ENCODE measurements at places on chromosomes 4 and X.

- H3K4me3 ChIP-seq: no peak overlapping the region
- no peaks in the 10 kb centered on the region for H3K4me1 ChIP-seq
- H3K36me3 ChIP-seq: no peaks in the 10 kb centered on the region
- no peaks in the 10 kb centered on the region for H3K27me3 ChIP-seq
These were observed 144.3 kb upstream of the PAQR3 start for GRCh38 chr4:79083406-79084010.

DNA sequence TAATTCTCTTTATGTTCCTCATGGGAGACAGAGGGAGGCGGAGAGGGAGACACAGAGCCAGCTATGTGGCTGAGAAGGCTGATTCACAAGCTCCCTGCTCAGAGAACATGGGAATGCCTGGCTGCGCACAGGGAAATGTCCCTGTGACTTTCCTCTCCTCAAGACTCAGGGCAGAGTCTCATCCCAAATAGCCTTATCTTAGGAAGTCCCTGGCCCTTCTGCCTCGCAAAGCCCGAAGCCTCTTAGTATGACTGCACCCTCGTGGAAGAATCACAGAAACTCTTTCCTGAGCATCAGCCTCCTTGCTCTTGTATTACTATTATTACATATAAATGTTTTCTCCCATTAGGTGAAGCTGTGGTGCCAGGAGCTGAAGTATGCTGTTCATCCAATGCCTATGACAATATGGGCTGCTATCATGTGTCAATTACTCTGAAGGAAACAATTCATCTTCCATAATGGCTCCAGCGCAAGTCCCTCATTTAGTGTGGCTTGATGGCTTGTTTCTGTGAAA lies 230.5 kb downstream of the MGST2 start:
- H3K27me3 ChIP-seq: no peaks in the 10 kb centered on the region
- H3K36me3 ChIP-seq: peaks cover 2% of the 10 kb centered on the region
- no peak overlapping the region for H3K27ac ChIP-seq
- H3K4me1 ChIP-seq: peaks cover 12% of the 10 kb centered on the region
- no peak for DNase-seq

DNA sequence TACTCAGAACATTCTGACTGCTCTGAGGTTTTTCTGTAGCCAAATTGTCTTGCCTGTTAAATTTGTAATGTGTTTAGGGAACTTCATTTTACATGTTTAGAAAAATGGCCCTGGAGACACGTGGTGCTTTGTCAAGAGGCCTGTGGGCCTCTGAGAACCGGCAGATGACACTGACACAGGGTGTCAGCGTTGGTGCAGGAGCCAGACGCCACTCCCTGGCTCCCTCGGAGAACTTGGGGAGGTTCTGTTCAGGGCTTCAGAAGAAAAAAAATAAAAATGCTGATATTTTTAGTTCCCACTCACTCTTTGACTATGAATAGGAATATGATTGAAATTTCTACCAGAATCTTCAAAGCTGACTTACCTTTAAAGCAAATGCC lies 190.9 kb upstream of the GATB start:
- no peak overlapping the region for H3K4me3 ChIP-seq
- DNase-seq: no peak
- H3K4me1 ChIP-seq: no peaks in the 10 kb centered on the region
- no peaks in the 10 kb centered on the region for H3K27me3 ChIP-seq
- no peak overlapping the region for H3K27ac ChIP-seq

DNA sequence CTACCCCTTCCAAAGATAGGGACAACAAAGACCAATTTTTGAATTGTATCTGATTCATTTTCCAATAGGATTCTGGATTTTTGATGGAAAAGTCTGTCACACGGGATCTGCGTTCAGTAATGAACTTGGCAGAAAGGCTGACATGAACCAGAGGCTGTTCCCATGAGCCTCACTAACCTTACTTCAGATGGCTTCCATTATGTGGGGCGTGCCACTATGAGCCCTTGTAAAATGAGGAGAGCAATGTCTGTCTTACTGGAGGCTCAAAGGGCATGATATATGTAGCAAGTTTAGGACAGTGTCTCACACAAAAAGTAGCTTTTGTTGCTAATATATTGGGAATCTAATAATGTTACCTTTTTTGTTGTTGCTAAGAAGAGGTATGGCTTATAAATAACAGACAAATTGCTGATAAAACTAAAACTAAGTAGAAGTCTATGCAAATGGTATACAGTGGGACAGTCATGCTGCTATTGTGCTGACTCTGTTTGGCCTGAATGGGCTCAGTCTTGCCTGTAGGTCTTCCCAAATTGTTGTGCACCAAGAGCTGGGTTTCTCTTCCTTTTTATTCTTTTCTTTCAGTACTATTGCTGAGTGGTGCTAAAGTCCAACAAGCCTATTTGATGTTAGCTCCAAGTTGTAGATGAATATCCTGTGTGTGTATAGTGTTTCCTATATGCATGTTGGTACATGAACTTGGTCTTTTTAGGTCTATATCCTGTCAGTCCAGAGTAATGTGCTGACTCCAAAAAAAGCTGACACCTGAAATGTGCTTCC lies 132.1 kb downstream of the SPRY1 start:
- H3K36me3 ChIP-seq: peaks cover 6% of the 10 kb centered on the region
- no peak for DNase-seq
- H3K27me3 ChIP-seq: no peaks in the 10 kb centered on the region
- peaks cover 2% of the 10 kb centered on the region for H3K4me1 ChIP-seq
- no peak overlapping the region for H3K27ac ChIP-seq
- no peak overlapping the region for H3K4me3 ChIP-seq

GRCh38 chr4:185524888-185525863 lies 10.1 kb downstream of the PDLIM3 start:
- H3K27ac ChIP-seq: no peak overlapping the region
- no peaks in the 10 kb centered on the region for H3K4me1 ChIP-seq
- no peaks in the 10 kb centered on the region for H3K36me3 ChIP-seq
- no peak overlapping the region for H3K4me3 ChIP-seq
- H3K27me3 ChIP-seq: peaks cover 25% of the 10 kb centered on the region
- DNase-seq: no peak

DNA sequence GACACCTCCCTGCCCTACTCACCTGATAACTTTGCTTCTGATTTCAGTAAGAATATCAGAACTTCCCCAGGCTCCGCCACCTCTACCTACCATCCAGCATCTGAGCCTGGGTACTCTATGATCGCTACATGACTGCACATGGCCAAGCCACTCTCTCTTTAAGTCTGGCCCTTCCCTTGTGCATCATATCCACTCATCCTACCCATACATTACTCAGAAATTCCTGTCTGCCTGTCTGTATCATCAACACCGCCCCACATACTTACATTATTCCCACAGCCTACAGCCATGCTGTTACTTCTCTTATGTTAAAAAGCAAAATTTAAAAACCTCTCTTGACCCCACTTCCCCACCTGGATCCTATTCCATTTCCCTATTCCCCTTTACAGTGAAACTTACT lies 84.7 kb downstream of the SCD5 start:
- H3K27ac ChIP-seq: no peak overlapping the region
- H3K4me3 ChIP-seq: no peak overlapping the region
- H3K27me3 ChIP-seq: peaks cover 7% of the 10 kb centered on the region
- no peaks in the 10 kb centered on the region for H3K4me1 ChIP-seq

- DNase-seq: no peak
- peaks cover 34% of the 10 kb centered on the region for H3K36me3 ChIP-seq
- H3K27ac ChIP-seq: no peak overlapping the region
- no peak overlapping the region for H3K4me3 ChIP-seq
These were observed 5.8 kb downstream of the MAEA start for GRCh38 chr4:1295405-1296055.

All from activated CD4-positive, alpha-beta T cell treated with anti-CD3 and anti-CD28 coated beads, Interleukin-2, amount 10 ng/mL, durations not matched to agents 7 days and 5 days (primary cell).